ENCODE measurements at places on chromosomes 7 and 10.

- no peak for DNase-seq
Measured at GRCh38 chr10:1115607-1115955, 59.4 kb downstream of the WDR37 start.

- DNase-seq: no peak
Measured at GRCh38 chr10:58856508-58857240, 319.8 kb upstream of the PHYHIPL start.

GRCh38 chr7:78074713-78075112 is 276.1 kb downstream of the PHTF2 start:
- DNase-seq: no peak

- no peak for DNase-seq
Measured at GRCh38 chr7:38736138-38736537, 105.0 kb upstream of the AMPH start.
